GM13976 (cell line): ENCODE measurements at places on chromosomes 16 and 17.

DNA sequence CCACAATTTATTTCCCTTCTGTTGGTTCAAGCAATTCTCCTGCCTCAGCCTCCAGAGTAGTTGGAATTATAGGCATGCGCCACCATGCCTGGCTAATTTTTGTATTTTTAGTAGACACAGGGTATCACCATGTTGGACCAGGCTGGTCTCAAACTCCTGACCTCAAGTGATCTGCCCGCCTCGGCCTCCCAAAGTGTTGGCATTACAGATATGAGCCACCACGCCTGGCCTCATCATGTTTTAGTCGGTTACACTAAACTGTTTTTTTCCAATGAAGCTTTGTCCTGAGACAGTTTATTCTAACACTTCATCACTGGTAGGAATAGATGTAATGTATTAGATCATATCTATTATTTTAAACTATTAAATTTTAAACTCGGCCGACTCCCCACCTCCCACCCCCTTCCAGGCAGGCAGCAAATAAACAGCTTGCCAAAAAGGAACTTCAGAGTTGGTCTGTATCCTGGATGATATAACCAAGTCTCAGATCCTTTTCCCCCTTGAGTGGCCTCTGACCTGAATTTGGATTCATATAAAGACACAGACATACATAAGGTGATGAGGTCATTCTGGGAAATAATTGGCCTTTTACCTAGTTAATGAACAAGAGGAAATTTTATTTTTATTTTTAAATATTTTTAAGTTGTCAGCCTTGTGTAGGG is 18.4 kb upstream of the CORO6 start:
- DNase-seq: no peak

- no peak for DNase-seq
Observed at GRCh38 chr16:83329441-83329840, 478.3 kb upstream of the HSBP1 start.

DNA sequence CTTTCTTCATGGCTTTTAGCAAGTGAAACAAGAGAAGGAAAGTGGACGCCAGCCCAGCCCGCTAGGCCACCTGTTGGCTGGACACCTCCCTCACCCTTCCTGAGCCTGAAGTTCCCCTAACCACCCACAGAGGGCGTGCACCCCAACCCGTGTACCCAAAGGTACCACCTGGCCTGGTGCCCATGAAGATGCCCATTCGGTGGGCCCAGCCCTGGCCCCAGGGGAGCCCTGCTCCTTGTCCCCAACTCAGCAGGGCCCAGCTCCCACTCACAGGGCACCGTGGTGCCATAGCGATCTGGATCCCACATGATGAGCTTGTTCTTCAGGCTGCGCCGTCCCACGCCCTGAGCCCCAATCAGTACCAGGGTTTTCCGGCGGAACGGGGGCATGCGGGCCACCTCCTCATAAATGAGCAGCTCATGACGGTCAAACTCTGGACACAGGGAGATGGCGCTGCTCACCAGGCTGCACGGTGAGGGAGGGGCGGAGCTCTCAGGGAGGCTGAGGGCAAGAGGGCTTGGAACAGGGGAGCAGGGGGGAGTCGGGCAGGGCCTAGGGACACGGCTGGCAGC is 26.8 kb downstream of the MPP2 start:
- DNase-seq: peak; percentile 83

GRCh38 chr17:28693869-28694268 is 17.8 kb downstream of the PROCA1 start:
- DNase-seq: no peak

GRCh38 chr17:45052052-45052772 is 780 bp upstream of the DCAKD start:
- peak; percentile 48 for DNase-seq

- no peak for DNase-seq
Observed at GRCh38 chr17:78174870-78175642, 6.7 kb downstream of the SYNGR2 start.

GRCh38 chr16:87764600-87765472 is 950 bp downstream of the KLHDC4 start:
- DNase-seq: no peak

DNA sequence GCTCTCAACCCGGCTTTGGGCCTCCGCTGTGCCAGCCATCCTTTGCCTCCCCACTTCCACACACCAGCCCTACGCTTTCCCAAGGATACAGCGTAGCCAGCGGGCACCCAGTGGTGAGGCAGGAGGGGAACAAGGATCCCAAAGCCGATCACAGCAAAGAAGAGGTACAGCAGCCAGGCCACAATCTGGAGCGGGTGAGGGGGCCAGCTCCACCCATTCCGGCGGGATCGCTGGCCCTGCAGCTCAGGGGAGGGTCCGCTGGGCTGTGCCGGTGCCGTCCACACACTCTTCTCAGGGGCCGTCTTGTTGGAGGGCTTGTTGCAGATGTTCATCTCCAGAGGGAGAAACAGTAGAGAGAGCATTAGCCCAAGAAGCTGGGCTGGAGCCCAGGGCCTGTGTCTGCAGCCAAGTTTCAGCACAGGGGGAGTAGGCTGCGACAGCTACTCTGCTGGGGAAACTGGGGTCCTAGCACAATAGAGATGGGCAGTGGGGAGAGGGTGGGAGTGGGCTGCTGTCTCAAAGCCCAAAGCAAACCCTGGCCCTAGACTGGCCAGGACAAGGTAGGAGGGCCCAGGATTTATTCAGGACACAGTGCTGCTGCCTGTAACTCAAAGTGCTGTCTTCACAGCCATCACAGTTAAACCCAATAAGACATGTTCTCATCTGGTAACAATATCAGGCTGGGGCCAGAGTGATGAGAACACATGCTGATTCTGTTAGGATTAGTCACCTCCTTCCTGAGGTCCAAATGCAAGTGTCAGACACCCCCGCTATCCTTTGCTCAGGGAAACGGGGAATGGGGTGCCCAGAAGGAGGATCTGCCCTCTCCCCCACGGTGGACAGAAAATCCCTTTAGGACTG is 9.9 kb downstream of the ZDHHC1 start:
- DNase-seq: no peak

- no peak for DNase-seq
Observed at GRCh38 chr16:4765511-4766474, 1.2 kb downstream of the ZNF500 start.

DNA sequence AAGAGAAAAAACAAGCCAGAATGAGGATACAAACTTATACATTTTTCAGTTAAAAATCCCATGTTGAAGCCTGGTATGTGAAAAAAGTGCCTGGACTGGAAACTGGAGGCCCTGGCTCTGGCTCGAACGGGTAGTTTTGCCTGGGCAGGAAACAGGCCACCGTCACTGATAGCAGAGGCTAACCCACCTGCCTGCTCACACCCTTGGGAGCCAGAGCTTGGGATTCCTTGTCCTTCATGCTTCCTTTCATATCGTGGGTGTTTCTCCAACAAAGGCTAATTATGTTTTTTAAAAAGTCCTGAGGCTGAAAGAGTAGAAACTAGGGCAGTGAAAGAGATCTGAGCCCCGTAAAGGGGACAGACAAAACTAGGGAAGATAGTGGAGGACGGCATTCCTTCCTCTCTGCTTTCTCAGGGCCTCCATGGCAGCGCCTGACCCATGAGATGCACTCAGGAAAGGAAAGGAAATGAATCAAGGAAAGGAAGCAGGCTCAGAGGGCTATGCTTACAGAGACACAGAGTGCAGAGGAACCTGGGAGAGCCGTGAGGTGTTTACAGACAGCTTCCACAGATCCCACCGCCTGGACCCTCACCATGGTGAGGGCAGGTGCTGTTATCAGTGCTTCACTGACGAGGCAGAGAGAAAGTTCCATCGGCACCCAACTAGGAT is 138.1 kb downstream of the PARN start:
- no peak for DNase-seq

DNA sequence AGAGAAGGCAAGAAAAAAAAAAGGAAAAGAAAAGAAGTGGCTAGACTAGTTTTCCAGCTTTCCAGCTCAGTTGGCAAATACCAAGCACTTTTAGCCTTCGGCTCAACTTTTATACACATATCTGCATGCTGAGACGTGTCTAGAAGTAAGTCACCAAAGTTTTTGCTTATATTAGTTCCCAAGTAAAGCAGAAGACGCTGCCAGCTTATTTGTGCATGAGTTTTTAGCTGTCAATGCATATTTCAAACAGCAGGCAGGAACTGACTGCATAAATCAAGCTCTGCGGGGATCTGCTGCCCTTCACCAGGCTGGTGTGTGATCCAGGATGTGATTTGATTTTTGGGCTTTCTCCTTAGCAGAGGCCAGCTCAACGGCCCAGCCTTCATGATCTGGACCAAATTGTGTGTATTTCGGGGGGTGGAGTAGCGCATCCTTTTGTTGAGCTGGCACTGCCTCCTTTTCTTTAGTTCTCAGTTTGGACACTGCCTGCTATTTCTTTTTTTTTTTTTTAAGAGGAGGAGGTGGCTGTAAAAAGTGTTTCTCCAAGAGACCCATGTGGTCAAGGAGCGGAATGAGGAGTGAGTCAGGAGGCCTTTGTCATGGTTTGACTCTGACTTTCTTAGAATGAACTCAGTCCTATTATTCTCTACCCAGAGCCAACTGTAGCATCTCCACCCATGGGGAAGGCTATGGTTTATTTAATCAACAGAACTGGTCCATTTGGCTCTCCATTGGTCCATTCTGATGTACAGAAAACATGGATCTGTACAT is 162.6 kb upstream of the XYLT1 start:
- no peak for DNase-seq

DNA sequence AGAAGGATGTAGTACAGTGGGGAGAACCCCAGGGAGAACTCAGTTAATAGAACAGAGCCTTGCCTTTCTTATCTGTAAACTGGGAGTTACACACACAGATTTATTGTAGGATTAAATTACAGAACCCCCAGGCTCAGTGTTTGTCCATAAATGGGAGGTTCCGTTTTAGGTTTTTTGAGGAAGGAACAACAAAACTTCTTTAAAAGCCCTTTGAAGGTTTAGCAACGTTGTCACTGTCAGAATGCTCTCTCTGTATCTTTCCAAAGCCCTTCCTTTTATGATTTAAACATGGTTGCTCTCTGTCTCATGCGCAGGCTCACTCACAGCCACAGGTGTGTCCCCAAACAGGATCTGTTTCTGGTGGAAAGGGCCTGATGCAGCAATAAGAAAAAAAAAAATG is 9.4 kb upstream of the GNA13 start:
- DNase-seq: no peak

GRCh38 chr17:67546578-67547527 is 169.8 kb downstream of the PITPNC1 start:
- peak; percentile 81 for DNase-seq

DNA sequence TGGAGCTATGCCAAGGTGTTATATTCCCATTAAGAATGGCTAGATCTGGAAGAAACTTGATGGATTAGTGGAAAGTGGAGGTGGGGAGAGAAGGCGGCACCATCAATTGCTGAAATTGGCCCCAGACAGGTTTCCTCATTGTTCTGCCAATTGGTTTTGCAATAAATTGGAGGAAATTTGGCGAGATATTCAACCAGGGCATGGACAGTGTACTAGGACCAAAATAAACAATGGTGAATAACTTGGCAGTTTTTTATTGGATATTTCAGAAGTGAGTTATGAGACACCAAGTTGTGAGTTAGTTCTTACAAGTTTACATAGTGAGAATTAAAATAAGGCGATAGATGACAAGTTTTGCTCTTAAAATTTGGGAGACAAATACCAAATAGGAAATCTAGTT is 41.1 kb upstream of the SOX9 start:
- DNase-seq: no peak

DNA sequence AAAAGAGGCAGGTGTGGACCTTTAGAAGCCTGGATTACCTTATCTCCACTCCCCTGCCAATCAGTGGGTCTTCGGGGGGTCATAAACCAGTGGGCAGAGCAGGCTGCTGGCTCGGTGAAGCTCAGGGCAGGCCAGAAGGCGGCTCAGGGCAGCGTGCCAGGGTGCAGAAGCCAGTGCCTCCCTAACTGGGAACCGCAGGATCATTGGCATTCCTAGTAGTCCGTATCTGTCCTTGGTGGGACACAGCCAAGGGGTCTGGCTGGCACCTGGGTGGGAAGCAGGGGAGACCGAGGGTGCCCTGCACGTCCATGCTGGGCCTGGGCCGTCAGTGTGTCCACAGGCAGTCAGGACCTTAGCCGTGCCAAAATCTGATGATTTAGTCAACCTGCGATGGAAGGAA is 76.8 kb downstream of the SEC14L1 start:
- DNase-seq: no peak

GRCh38 chr17:59512844-59513385 is 52.5 kb upstream of the DHX40 start:
- DNase-seq: no peak

DNA sequence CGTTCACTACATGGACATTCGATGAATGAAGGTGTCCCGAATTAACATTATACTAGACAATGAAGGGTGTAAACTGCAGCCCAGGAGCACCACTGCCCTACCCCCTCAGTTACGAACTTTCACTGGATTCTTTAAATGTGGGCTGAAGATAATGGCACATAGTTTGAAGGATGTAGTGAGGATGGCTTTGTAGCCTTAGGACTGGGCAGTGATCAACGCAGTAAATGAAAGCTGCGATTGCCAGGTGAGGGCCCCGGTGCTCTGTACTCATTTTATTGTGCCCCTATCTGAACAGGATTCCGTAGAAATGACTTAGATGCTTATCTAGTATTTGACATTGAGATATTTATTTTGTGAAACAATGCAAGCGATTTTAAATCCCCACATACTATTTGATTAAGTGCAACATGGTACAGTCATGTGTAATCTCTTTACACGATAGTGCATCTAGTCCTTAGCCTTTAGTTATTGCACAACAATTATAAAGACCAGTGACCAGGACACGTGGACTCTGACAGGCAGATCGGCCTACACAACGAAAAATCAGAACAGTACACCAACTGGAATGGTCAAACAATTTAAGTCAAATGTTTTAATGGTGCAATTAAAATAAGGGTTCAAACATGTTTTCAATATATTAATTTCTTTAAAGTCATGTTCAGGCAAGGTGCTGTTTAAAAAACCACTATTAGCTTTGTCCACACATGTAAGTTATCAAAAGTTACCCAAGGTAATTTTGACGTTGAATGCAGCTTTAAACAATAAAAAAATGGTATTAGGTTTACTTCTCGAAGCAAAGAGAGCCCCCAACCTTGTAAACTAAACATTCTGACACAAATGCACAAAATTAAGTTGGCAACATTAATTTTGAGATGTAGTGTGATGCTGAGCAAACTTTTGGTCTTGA is 17.4 kb upstream of the ERN1 start:
- no peak for DNase-seq

DNA sequence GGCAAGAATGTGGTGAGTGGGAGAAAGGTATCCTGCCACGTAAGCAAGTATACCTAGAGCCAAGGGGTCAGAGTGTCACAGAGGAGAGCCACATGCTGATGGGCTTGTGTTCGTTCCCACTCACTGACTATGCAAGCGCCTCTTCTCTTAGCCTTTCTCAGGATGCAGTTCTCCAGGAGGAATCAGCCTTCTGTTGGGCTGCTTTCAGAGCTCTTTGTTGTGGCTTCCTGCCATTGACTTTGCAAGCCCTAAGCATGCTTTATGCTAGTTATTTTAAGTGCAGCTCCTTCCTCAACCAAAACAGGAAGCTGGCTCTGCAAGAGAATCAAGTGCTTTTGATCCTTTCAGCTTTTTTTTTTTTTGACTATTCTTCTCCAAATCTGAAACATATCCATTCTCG is 66.6 kb downstream of the SIAH1 start:
- DNase-seq: no peak
